ENCODE measurements at places on chromosomes 11 and 22. TPM values are rescaled to one million over a fixed set of nuclear protein-coding genes. Genes with fewer than 3 reads are reported as not detected.
A peak's percentile ranks its signal among the peaks of the same experiment; 100 is the strongest.

GRCh38 chr22:50276143-50276542 lies 6.0 kb upstream of the MAPK11 start:
- DNase-seq, result peak; percentile 83

DNA sequence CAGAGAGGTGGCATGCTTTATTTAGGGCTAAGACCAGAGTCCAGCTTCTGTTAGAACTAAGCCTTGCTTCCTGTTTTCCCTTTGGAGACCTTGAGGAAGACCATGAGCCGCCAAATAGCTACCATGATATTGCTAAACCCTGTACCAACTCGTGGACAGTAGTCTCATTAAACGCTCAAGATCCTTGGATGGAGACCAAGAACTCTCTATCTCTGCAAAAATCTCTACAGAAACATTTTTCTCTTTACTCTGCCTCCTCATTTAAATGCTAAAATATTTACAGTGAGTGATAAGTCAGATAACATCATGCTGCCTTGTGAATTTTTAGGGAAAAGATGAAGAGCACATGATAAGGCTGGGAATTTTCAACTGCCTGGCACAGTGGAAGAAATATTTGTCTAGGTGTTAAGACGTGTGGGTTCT lies 197.8 kb downstream of the MAML2 start:
- DNase-seq, result no peak

GRCh38 chr11:28793282-28793738 lies 685.1 kb downstream of the METTL15 start:
- DNase-seq, result no peak

DNA sequence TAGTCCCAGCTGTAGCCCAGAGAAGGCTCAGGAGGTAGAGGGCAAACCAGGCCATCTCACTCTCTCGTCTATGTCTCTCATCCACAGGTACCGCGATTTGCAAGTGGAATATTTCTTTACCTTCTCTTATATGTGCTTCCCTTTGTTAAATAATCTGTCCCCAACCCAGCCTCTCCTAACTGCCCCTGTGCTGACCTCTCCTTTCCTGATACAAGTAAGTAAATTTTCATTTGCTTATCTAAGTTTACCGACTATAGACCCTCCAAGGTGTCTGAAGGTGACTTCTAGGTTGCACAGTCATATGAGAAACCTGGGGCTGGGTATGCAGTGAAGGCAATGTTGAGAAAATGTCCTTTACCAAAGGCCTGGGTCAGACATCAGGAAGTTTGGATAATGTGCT lies at the start of gene CBLIF:
TSS of gene CBLIF (minus strand) at position 101 of the 400 bp plus-strand sequence. CDS start at position 55, 46 bp downstream.
- DNase-seq, result no peak

GRCh38 chr11:72829884-72830533 lies 15.8 kb downstream of the ATG16L2 start:
- no peak for DNase-seq

DNA sequence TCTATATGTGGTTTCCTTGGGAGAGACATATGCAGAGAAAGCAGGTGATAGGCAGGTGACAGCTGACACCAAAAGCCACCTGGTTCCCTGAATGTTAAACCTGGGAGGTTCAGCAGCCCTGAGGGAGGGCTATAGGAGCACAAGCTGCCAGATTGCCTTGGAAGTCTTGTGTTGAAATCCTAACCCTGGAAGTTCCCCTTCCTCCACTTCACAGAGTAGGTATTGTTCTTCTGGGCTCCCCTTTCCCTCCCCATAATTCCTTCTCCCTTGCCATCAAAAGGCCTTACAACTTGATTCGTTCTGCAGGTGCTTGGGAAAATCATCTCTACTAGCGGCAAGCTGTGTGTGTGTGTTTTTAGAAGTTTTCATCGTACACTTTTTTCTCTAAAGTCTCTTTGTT lies 5.4 kb downstream of the LDLRAD3 start:
- DNase-seq, result no peak

- DNase-seq, result no peak
These were observed 114.4 kb downstream of the PTPRJ start for GRCh38 chr11:48094643-48095339.

- DNase-seq, result no peak
These were observed 85.0 kb downstream of the SERGEF start for GRCh38 chr11:17927681-17928343.

DNA sequence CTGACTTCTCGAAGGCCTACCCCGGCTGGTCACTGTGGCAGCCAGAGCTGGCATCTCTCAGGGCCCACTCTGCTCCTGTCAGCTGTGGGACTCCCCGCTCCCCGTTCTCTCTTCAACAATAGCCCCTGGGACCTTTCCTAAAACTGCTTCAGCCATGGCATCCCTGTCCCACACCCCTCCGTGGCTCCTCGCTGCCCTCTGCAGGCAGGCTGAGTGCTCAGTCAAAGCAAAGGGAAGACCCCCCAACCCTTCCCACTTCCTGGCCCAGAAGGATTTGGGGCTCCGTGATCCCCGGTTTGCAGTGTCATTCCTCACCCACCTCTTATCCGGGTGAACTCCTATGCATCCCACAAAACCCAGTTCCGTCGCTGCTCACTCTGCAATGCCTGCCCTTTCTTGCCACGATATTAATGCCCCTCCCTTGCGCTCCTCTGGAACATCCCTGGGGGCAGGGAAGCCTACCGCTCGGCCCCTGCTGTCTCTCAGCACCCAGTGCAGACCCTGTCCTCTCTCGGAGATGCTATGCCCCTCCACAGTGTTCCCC lies 1.6 kb upstream of the TH start:
- no peak for DNase-seq

DNA sequence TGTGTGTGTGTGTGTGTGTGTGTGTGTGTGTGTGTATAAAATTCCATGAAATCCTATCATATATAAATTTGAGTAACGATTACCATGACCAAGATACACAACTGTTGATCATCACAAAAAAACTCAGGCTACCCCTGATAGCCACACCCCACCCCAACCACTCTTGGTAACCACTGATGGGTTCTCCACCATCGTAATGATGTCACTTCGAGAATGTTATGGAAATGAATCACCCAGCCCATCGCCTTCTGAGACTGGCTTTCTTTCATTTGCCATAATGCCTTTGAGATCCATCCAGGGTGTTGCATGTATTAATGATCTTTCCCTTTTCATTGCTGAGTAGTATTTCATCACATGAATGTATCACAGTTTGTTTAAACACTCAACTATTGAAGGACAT lies 496.0 kb downstream of the MIAT start:
- DNase-seq, result no peak

DNA sequence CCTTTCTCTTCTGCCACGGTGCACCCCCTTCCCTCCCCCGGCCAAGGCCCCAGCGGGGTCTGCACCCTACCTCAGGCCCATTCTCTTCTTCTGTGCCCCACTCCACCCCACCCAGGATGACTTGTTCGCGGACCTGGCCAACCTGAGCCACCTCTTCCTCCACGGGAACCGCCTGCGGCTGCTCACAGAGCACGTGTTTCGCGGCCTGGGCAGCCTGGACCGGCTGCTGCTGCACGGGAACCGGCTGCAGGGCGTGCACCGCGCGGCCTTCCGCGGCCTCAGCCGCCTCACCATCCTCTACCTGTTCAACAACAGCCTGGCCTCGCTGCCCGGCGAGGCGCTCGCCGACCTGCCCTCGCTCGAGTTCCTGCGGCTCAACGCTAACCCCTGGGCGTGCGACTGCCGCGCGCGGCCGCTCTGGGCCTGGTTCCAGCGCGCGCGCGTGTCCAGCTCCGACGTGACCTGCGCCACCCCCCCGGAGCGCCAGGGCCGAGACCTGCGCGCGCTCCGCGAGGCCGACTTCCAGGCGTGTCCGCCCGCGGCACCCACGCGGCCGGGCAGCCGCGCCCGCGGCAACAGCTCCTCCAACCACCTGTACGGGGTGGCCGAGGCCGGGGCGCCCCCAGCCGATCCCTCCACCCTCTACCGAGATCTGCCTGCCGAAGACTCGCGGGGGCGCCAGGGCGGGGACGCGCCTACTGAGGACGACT lies 15.9 kb downstream of the RTN4RL2 start:
- no peak for DNase-seq

DNA sequence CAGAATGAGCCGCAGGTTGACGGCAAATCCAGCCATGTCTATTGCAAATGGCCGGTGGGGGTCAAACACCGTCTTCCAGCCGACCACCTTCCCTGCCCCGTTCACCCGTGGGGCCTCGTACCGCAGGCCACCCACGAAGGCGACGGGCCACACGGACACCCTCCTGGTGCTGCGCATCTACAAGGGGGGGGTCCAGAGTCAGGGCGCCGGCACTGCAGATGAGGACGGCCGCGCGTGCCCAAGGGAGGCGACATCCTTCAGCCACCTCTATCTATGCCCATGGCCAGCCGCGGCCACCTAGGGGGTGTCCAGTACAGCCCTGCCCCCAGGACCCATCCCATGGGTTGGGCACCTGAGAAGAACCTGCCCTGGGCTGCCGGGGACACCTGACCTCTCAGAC lies 29.2 kb downstream of the B3GAT1 start:
- DNase-seq, result no peak

DNA sequence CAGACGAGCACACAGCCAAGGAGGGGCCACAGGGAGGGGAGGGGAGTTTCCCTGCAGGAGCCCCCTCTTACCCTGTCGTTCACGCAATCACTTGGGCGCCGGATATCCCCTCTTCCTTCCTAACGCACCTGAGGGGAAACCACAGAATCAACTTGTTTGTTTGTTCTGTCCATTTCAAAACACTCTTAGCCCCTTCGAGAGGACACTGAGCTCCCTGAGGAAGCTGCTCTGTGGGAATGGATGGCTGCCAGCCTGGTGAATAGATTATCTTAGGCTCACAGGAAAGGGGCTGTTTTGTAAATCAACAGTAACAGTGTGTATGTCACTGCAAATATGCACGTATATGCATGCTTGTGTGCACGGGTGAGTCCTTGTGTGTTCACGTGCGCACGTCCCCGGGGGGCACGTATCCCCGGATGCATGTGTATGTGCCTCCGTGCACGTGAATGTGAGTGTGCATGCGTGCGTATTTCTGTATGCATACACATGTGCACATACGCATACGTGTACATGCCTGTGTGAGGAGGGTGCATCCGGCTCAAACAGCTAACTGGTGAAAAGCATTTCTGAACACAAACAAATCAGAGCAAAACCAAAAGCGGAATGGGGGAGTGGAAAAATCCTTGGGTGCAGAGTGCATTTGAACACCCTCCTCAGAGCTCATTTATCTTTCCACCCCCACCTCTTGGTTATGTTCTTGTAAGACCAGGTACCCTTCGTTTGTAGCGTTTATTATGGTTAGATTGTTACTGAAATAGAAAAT lies 7.2 kb downstream of the ARSA start:
- no peak for DNase-seq

- DNase-seq, result no peak
These were observed 16.6 kb downstream of the IL10RA start for GRCh38 chr11:118002541-118003423.

DNA sequence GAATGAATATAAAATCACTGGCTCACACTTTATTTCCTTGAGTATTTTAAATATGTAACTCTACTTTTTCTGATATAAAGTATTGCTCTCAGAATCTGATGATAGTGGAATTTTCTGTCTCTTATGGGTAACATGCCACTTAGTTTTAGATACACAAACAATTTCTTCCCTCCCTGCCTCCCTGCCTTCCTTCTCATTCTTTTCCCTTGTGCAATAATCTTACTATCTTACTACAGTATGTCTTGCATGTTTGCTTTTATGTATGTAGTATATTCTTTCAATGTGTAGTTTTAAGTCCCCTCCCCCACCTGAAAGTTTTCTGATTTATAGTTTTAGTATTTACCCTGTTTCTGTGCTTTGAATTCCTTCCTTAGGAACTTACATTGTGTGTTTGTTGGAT lies 48.4 kb downstream of the INSC start:
- no peak for DNase-seq

- DNase-seq, result no peak
These were observed 193.2 kb upstream of the PLET1 start for GRCh38 chr11:112453601-112454577.

DNA sequence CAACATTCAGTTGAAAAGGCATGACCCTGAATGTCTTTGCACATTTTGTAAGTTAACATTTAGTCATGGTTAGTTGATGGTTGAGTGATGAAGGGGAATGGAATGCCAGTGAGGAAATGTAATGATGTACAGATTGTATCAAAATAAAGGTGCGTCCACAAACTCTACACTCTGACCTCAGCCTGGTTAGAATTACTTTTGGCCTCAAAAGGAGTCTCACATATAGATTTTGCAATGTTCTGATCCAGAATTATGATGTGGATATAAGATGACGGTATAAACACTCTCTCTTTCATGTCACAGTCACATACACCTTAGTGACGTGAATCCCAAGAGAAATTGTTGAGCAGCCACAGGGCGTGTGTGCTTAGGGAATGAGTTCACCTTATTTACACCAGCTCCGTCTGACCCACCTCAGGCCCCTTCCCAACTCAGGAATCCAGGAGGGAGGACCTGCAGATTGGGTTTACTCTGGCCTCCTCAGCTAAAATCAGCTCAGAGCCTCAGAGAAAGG lies 100.1 kb downstream of the RDX start:
- DNase-seq, result no peak

DNA sequence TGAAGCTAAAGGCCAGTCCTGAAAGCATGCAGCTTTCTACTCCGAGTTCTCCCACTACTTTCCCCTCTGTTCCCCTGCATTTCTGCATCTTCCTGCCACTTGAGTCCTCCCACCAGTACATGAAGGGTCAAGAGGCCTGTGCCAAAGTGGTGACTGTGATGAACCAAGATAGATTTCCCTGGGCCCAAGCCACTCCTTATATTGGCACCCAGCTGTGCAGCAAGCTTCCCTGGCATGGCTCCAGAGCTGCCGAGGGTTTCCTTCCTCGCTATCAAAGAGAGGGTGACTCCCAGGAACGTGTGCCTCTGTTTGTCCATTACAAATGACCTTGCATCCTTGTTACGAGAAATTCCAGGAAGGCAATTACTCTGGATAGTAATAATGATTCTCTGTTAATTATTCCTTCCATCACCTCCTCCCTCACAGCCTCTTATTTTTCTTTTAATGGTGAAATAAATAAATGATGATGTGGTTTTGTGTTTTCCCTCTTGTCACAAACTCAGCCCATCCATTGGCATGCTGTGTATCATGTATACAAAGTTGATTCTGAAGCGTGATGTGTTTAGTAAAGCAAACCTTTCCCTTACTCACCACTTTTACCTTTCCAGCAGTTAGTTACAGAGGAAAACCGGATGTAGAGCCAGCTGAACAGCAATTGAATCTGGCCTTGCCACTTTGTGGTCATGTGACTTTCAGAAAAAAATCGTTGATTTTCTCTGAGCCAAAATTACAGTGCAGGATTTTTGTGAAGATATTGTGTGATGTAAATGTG lies 8.3 kb downstream of the SRSF8 start:
- DNase-seq, result no peak

GRCh38 chr11:44351006-44351660 lies 41.2 kb upstream of the ALX4 start:
- no peak for DNase-seq

GRCh38 chr11:72832301-72833082 lies 18.3 kb downstream of the ATG16L2 start:
- DNase-seq, result no peak

Gene LRRC55
- total RNA-seq, result not detected

Gene JAM3
- 126 TPM for total RNA-seq

Gene IPO7
- 67.9 TPM for total RNA-seq

Gene ST14
- total RNA-seq, result 2.8 TPM

Gene OR51B4
- total RNA-seq, result 0.40 TPM

Gene SLC7A4
- total RNA-seq, result 0.89 TPM

Gene APOBEC3A
- total RNA-seq, result 9.3 TPM

Gene OR10G6
- total RNA-seq, result not detected

Gene SLC43A3
- total RNA-seq, result 75.4 TPM

Gene SAA1
- 11.6 TPM for total RNA-seq

Gene STX3
- 19.3 TPM for total RNA-seq

Gene ZP1
- 0.85 TPM for total RNA-seq

Gene OR10A2
- total RNA-seq, result not detected

Gene CCDC116
- total RNA-seq, result 0.89 TPM
